ENCODE measurements at places on chromosomes 11 and 22. TPM values are rescaled to one million over a fixed set of nuclear protein-coding genes. Genes with fewer than 3 reads are reported as not detected.

Gene MYBPC3
- not detected for total RNA-seq

DNA sequence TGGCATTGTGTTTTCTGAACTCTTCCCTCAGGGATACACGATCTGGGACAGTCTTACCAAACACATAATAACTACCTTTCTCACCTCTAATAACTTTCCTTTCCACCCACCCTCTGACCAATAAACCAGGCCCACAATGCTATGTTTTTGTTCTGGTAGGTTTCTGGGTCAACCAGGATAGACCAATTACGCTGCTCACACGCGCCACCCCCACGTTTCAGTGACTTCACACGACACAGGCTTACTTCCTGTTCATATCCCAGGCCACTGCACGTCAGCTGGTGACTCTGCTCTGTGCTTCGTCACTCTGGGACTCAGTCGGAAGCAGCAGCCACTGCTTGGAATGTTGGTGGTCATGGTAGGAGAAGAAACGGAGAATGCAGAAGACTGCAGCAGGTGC, 2.5 kb downstream of the KRTAP5-4 start:
- peak; percentile 54 for DNase-seq

- DNase-seq = no peak
Observed at GRCh38 chr11:61727401-61727811, 25.0 kb upstream of the MYRF start.

GRCh38 chr11:114166897-114167323, 107.4 kb downstream of the ZBTB16 start:
- DNase-seq = no peak

GRCh38 chr11:76579056-76579751, 91.3 kb downstream of the LRRC32 start:
- peak; percentile 35 for DNase-seq
